EH (cell line): ENCODE measurements at places on chromosomes 16 and 17.

DNA sequence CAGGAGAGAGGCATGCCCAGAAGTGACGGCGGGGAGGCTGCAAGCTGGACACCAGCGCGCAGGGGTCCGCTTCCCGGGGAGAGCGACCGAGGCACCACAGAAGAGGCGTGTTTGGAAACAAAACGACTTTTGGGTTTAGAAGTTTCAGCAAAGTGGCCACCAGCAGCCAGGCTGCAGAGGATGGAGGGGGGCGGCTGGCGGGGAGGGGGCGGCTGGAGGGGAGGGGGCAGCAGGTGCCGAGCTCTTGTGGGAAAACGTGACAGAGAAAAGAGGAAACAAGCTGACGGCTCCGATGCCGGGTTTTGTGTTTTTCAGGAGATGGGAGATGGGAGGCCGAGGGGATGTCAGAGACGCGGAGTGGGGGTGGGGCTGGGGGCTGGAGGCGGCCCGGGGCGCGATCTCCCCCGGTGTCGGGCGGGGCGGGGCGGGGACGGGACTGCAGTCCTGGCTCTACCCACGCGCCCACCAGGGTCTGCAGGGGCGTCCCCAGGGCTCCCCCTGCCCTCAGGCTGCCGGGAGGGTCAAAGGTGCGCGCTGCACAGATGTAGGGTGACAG lies 32.1 kb upstream of the RPH3AL start:
- no peak for DNase-seq

- peak; percentile 20 for DNase-seq
Observed at GRCh38 chr17:632560-632959, 82.1 kb downstream of the VPS53 start.

DNA sequence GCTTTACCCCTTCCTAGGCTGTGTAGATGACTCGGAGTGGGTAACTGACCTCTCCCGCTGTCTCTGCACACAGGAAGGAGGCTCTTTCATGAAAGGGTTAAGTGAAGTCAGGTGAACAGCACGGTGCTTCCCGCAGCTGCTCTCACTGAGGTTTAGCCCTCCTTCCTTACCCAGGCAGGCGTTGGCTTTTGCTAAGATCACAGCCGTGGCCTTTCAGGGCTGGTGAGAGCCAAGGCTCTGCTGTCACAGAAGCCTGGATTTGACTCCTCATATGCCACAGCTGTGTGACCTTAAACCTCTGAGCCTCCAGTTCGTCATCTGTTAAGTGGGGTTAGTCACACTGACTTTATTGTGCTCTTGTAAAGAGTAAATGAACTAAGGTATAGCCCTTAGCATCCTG lies 90.9 kb upstream of the PLCG2 start:
- no peak for DNase-seq

DNA sequence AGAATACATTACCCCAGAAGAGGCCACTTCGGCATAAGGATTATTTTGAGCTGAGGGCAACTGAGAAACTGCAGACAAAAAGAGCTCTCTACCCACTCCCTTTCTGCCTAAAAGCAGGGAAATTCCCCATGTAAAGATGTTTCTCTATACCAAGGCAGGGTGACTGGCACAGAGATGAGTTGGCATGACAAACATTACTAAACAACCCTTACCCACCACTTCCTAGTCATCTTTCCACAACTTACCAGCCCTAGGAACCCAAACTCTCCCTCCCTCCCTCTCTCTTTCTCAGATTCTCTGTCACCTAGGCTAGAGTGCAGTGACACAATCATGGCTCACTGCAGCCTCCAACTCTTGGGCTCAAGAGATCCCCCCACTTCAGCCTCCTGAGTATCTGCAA lies 68.6 kb downstream of the EMP2 start:
- DNase-seq: no peak

GRCh38 chr17:55642741-55643140 lies 79.9 kb downstream of the TMEM100 start:
- DNase-seq: no peak

DNA sequence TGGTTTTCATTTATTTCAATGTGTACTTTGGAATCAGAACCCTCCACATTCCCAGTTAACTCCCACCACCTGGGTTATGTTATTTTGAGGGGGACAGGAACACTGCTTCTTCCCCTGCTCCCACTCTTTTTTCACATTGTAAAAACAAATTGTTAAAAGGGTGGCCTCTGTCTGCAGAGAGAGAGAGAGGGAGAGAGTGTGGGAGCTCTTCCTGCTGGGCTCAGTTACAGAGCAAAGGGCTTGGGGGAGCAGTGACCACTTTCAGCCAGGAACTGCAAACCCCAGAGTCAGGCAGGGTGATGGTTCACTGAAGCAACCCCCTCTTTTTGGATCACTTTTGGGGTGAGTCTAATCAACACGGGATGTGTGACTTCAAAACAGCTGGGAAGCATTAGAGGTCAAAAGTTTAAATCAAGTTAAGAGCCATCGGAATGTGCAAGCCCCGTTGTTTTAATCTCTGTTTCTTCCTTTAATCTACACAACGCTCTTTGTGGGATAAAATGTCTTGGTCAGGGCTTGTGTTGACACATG lies 577.0 kb upstream of the CDH11 start:
- peak; percentile 52 for DNase-seq

DNA sequence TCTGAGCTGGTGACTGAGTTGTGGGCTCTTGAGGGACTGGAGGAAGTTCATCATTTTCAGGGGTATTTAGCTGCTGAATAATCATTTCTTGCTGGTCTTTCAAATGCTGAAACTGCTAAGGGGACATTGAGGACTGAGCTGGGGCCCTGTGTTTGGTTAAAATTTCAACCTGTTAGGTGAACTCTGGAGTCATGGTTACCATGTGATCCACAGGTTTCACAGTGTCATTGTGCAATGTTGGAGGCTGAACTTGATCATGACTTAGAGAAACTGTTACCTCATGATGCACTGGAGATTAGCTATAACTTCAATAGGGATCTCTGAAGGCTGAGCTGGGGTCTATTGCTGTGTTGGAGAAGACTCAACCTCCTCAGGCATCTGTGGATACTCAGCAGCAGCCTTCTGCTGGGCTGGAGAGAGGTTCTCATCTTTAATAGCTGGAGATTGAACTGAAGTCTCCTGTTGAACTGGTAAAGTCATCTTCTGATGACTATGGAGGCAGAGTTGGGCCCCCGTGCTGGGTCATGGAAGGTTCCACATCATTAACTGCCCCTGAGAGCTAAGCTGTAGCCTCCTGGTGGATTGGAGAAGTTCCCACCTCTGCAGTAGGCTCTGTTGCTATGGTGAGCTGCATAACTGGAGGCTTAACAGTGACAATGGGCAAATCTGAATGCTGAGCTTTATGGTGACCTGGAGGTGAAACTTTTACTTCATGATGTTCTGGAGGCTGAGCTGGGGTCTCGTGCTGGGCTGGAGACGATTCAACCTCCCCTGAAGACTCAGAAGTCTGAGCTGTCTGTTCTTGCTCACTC lies 15.2 kb downstream of the RDM1 start:
- DNase-seq: no peak

- peak; percentile 75 for DNase-seq
Observed at GRCh38 chr16:54928411-54929089, 2.1 kb upstream of the IRX5 start.

GRCh38 chr17:74943808-74944522 lies 8.3 kb downstream of the OTOP3 start:
- DNase-seq: no peak

GRCh38 chr17:50170662-50171370 lies 5.0 kb downstream of the SGCA start:
- peak; percentile 36 for DNase-seq

DNA sequence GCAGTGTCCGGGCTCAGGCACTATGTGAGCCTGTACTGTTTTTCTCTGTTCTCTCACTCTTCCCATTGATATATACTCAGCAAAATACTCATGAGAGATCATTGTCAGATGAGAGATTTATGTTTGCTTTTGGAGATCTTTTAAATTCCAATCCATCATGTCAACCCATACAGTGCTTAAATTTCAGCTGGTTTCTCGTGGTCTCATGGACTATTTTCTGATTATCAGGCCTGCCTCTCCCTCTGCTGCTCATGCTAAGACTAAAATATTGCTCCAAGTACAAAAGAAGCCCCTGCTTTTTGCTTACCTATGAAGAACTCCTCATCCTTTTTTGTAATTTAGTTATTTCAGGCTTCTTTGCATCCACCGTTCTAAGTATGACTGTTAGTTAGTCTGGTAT lies 547.2 kb downstream of the KCNJ2 start:
- no peak for DNase-seq

- no peak for DNase-seq
Observed at GRCh38 chr17:5841862-5842261, 228.3 kb upstream of the WSCD1 start.

DNA sequence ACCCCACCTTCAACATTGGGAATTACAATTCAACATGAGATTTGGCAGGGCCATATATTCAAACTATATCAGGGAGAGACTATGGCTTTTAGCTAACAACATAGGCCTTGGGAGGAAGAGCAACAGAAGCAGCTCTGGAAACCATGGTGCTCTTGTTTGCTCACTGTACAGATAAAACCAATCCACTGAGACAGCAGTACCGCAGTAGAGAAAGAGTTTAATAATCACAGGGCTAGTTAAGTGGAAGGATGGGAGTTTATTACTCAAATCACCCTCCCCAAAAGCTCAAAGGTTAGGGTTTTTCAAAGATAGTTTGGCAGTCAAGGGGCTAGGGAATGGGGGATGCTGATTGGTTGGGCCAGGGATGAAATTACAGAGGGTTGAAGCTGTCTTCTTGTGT lies 52.7 kb upstream of the CRHR1 start:
- no peak for DNase-seq

GRCh38 chr16:89744813-89745212 lies 23.5 kb downstream of the ZNF276 start:
- no peak for DNase-seq

DNA sequence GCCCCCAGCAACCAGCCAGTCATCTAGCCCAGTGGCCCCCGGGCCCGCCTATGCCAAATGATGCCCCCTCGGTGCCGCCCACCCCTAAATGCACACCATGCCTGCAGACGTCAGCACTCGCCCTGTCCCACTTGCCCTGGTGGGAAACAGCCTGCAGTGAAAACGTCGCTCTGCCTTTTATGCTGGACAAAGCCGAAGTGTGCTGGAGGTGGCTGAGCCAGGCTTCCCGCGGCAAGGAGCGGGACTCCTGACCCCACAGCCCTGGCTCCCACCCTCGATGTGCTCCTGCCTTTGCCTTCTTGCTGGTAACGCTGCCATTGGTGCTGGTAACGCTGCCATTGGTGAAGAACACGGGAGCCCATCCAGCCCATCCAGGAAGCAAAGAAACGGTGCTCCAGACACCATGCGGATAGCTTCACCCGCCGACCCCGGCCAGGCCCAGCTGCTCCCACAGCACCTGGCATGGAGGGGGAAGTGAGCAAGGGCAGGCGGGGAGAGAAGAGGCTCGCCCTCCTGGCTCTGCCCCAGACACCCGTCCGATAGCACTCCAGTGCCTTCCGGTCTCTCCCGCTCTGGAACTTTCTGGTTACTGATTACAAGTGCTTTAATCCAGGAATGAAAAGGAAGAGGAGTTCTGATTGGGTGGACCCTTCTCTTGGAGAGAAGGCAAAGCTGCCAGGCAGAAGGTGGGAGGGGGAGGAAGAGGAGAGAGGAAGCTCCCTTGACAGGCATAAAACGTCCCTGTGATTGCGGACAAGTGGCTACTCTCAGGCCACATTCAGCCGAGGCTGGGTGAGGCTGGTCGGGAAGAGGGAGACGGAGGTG lies 4.0 kb upstream of the BAIAP2 start:
- no peak for DNase-seq
